AG09319 (cell line): ENCODE measurements at places on chromosomes 13 and 19.

GRCh38 chr13:66922444-66922843 is 307.7 kb downstream of the PCDH9 start:
- no peak for DNase-seq

- DNase-seq, result no peak
These were observed 1.5 kb upstream of the ECSIT start for GRCh38 chr19:11530432-11530831.

DNA sequence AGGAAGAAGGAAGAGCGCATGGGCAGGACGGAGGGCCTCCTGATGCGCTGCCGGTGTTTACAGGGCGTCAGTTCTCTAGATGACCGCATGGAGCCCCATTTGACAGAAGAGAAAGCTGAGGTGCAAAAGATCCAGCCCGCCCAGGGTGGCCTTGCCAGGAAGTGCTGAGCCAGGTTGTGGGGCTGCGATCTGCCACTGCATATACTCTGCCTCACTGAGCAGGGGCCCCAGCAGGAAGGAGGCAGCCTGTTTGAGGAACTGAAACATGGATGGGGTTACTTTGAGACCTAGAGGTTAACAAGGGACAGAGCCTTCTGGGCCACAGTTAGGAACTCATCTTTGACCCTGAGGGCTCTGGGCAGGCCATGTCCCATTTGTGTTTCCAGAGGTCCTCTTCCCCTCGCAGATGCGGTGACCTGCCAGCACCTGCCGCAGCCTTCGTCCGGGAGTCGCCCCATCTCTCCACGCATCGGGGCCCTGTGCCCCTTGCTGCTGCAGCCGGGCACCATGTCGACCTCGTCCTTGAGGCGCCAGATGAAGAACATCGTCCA is 3.2 kb downstream of the EPN1 start:
- DNase-seq, result no peak

DNA sequence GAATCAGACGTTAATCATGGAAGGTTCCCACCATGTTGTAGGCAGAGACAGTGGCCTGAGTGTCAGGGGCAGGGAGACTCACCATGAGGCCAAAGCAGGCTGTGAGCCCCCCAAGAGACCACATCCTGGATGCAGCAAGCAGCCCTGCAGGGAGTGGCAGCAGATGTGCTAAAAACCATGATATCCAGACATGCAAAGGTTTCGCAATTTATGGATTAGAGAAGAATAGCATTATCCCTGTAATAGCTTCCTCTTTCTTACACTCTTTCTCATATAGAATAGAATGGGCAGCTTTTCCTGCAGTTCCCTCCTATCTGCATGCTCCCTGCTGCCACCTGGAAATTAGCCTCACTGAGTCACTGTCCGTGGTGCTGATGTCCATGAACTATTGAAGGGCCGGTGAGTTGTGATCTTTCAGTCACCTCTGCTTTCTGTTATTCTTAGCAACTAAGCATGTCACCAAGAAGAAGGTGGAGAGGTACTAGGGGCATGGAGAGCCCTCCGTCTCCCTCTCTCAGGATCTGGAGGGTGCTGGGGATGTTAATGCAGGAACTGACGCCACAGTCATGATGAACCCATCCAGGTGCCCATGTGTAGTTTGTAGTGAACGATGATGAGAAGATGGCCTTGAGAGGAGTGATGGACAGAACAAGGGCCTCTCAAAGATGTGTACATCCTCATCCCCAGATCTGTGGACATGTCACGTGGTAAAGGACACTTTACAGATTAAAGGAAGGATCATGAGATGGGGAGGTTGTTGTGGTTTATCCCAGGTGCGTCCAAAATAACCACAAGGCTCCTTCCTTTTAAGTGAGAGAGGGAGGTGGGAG is 9.9 kb downstream of the CEACAM4 start:
- no peak for DNase-seq

- DNase-seq, result no peak
These were observed 1.5 kb downstream of the NDFIP2 start for GRCh38 chr13:79482281-79482970.

DNA sequence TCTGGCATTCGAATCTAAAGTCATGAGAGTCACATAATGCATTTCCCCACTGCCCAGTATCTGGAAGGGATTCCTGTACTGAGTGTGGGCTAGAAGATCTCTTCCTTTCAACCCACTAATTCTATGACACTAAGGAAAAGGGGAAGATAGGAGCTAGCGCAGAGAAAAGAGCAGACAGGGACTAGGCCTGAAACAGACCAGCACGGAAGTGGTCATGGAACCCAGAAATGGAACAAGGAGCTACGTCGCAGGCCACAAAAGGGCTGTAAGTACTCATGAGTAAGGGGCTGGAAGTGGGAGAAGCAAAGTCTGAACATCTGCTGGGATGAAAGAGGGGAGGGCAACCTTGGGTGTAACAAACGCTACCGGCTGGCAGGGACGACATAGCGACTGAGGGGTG is 8.6 kb downstream of the ABCC4 start:
- no peak for DNase-seq

GRCh38 chr13:40590112-40590862 is 76.2 kb downstream of the FOXO1 start:
- DNase-seq, result no peak

- no peak for DNase-seq
These were observed 822 bp upstream of the ZNF274 start for GRCh38 chr19:58181902-58182576.

DNA sequence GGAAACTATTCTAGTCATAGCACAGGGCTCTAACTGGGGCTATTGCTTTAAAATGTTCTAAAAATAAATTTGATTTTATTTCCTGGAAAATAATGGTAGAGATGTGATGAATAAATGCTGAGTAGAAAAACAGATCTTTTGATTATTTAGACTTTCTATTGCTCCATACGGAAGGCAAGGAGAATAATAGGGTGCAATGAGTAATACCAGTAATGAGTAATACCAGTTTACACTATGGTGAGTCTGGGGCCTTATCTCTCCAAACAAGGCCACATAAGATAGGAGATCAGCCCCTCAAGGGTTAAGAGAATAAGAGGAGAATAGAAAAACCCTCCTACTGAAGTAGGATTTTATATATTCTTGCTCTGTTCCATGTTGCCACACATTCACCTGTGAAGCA is 390.4 kb downstream of the KLF5 start:
- DNase-seq, result no peak

- peak; percentile 22 for DNase-seq
These were observed 200.2 kb downstream of the COL4A1 start for GRCh38 chr13:110106726-110107125.

GRCh38 chr19:58356766-58357480 is 3.6 kb upstream of the A1BG start:
- DNase-seq, result no peak

DNA sequence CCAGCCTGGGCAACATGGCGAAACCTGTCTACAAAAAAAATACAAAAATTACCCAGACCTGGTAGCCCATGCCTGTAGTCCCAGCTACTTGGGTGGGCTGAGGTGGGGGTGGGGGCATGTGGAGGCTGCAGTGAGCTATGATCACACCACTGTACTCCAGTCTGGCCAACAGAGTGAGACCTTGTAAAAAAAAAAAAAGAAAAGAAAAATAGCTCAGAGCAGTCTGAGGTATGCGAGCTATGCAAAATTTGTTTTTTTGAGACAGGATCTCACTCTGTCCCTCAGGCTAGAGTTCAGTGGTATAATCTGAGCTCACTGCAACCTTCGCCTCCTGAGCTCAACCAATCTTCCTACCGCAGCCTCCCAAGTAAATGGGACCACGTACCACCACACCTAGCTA is 7.1 kb upstream of the TOMM40 start:
- no peak for DNase-seq

DNA sequence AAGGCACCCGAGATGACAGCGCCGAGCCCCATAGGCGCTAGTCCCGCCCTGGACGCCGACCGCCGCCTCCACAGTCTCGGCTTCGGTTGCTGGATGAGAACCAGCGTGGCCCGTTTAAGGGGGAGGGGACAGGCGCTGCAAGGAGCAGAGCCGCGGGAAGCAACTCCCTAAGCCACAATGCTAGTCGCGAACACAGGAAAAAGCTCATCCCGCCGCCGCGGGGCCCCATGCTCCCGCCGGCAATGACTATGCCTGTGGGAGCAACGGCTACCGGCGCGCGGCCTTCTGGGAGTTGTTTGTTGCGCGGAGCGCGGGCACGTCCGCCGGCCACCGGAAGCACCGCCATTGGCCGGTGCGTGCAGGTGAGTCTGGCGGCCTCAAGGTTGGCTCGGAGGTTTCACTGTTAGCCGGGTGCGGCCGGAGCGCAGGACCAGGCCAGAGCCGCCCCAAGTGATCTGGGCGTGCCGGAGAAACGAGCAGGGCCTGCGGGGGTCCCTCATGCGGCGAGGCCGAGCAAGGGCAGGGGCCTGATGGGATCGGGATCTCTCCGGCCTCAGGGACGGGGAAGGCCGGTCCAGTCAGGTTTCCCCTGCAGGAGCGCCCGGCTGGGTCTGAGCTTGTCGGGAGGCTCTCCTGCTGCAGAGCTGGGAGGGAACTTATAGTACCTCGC is at the start of gene ZNF544:
ZNF544 (plus strand) TSS at position 330 of the 670 bp plus-strand sequence. CDS start 15,110 bp downstream, outside the sequence.
- peak; percentile 25 for DNase-seq

DNA sequence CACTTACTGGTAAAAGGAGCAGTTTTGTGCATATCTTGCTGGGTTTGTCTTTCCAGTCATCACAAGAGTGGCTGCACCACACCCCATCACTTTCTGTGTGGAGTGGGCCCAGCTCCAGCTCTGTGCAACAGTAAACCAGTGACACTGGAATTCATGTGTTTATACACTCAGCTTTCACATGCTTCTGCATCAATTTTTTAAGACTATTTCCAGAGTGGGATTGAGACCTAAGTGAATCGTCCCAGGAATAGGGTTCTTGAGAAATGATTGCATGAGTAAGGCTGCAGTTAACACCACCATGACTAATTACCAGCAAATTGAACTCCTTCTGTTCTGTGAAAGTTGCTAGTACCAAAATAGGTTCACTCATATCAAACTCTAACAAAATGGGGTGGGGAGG is 5.3 kb upstream of the CFAP97D2 start:
- no peak for DNase-seq

GRCh38 chr13:100203696-100204367 is 114.9 kb downstream of the PCCA start:
- DNase-seq, result no peak
